ENCODE measurements at places on chromosomes 4 and X. TPM values are rescaled to one million over a fixed set of nuclear protein-coding genes. Genes with fewer than 3 reads are reported as not detected.
A peak's percentile ranks its signal among the peaks of the same experiment; 100 is the strongest.

DNA sequence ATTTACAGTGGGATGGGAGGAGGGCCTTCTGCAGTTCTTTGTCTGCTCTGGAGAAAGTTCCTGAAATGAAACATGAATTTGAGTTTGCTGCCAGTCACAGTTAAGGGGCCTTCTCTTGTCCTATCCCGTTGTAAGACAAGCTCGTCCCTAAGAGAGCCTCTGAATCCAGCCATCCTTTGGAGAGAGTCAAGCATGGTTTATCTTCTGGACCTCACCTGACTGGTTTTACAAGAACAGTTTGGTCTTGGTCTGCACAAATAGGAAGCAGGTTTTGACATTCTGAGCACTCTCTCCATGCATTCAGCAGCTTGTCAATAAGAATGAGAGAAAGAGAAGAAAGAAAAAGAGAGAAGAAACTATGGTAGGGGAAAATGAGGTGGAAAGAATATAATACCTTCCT, 20.4 kb upstream of the TENM3 start:
- no peak for DNase-seq

The TNIP2 gene
- 135 TPM for total RNA-seq

GRCh38 chrX:1803741-1804140, 188.9 kb downstream of the ASMT start:
- DNase-seq, result no peak

DNA sequence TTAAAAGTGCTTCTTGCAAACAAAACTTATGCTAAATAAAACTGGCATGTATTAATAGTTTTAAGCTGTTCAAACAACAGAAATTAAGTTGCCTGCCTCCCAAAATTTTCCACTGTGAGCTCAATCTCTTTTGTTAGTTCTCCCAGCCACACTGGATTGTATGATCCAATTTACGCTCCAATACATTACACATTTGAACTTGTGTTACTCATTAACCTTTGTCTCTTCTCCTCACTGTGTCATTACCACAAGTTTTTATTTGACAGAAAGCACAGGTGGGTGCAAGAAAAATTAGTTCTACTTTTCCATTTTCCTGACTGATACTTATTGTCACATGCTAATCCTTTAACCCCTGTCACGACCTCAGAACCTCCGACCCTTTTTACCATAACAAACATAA, 55.5 kb downstream of the SHISA3 start:
- DNase-seq, result no peak

GRCh38 chr4:4782969-4783368, 76.5 kb upstream of the MSX1 start:
- no peak for DNase-seq

The TEX13B gene
- not detected for total RNA-seq

The IQCM gene
- not detected for total RNA-seq

DNA sequence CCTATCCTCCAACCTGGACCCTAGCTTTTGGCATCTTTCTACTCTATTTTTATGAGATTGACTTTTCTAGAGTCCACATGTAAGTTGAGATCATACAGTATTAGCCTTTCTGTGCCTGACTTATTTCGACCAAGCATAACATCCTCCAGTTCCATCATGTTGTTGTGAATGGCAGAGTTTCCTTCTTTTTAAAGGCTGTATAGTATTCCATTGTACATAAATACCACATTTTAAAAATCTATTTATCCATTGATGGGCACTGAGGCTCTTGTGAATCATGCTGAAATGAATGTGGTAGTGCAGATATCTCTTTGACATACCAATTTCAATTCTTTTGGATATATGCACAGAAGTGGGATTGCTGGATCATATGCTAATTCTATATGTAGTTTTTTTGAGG, 40.3 kb upstream of the STIM2 start:
- DNase-seq, result no peak

GRCh38 chrX:6448003-6448402, 86.9 kb downstream of the VCX3A start:
- no peak for DNase-seq

DNA sequence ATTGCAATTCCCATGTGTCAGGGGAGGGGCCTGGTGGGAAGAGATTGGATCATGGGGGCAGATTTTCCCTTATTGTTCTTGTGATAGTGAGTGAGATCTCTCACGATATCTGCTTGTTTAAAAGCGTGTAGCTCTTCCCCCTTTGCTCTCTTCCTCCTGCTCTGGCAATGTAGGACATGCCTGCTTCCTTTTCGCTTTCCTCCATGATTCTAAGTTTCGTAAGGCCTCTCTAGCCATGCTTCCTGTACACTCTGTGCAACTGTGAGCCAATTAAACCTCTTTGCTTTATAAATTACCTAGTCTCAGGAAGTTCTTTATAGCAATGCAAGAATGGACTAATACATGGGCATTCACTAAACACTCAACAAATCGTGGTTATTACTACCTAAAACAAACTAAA, 37.2 kb upstream of the PAPSS1 start:
- no peak for DNase-seq

The RNF150 gene
- 1.2 TPM for total RNA-seq

- no peak for DNase-seq
Measured at GRCh38 chrX:106201502-106202178, 33.5 kb downstream of the PWWP3B start.

DNA sequence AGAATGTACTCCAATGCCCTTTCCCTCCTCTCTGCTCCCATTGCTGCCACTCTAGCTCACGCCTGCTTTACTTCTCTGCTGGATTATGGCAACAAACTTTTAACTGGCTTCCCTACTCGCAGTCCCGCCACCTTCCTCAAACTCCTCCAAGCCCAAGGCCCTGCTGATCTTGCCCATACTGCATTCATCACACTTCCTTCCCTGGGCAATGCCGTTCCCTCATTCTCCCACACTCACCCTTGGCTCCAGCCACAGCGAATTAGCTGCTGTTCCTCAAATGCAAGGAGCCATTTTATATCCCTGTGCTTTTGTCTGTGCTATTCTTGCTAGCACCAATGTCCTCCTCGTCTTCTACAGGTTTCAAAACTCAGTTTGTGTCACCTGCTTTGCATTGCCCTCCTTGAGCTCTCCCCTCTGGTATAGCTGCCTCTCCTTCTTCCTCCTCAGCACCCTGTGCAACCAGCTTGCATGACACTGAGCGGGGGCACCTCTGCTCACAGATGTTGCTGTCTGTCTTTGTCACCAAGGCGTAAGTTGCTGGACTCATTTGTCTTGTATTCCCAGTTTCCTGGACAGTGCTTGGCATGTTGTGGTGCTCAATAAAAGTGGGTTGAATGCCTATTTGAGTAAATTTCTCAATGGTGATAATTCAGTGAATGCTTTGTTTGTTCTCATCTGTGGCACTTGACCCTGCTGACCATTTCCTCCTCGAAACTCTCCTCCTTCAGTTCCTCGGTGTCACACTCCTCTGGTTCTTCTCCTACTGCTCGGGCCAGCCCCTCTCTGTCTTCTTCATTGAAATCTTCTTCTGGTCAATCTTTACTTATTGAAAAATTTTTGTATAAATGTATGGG, 22.4 kb upstream of the MGST2 start:
- no peak for DNase-seq

DNA sequence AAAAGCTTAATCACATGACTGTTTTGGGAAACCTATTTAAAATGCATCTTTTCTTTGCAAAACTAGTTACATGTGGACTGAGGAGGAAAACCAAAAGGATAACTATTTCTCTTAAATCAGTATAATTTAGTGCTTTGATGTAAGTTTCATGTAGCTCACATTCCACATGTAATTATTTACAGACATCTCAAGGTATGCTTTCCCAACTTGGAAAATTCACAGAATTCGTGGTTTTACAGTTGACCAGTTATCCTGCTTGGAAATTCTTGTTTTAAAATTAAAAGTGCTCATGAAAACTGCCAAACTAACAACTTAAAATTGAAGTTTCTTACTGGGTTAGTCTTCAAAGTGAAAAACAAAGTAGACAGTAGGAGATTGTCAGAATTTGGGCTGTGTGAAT, 52.4 kb downstream of the EDNRA start:
- no peak for DNase-seq

The CENPE gene
- 4.2 TPM for total RNA-seq

The PAGE2 gene
- total RNA-seq, result not detected

The BMP15 gene
- not detected for total RNA-seq

- DNase-seq, result no peak
Measured at GRCh38 chr4:30525662-30526315, 194.4 kb upstream of the PCDH7 start.

DNA sequence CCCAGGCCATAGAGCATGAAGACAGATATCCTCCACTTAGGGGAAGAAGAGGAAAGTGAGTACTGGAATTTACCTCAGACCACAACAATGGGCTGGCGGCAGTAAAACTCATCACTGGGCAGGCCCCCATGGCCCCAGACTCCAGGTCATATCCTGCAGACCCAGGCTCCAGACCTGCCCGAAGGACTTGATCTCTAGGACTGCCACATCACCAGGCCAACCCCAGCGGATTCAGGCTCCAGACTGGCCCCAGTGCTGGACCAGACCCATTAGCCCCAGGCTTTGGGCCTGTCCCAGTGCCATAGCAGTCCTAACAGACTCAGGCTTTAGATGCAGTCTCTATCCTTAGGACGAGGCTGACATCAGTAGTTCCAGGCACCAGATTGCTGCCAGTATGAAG, 190.6 kb downstream of the DLG3 start:
- DNase-seq, result no peak

GRCh38 chr4:37763831-37764230, 62.7 kb upstream of the PGM2 start:
- no peak for DNase-seq

- DNase-seq, result peak; percentile 28
Measured at GRCh38 chr4:83582289-83582785, 46.4 kb downstream of the GPAT3 start.

GRCh38 chr4:77415689-77416088, 189.9 kb upstream of the CXCL13 start:
- no peak for DNase-seq

DNA sequence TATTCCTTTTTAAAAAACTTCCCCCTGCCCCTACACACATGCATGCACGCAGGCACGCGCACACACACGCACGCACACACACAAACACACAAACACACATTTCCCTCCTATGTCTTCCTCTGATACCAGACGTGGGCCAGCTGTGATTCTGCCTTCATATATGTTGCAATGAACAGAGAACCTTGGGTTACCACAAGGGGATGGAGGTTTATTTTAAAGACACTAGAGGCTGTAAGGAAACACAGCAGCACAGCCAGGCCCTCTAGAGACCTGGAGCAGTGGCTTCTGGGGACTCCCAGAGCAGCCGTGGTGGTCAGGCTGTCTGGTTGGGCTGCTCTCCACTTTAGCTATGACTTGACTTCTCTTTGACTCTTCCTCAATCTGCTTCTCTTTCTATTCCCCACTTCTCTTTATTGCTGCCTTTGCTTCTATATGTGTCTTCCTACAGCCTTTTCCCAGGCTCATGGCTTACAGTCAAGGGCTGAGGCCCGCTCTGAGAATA, 3.2 kb upstream of the TLR10 start:
- DNase-seq, result no peak

DNA sequence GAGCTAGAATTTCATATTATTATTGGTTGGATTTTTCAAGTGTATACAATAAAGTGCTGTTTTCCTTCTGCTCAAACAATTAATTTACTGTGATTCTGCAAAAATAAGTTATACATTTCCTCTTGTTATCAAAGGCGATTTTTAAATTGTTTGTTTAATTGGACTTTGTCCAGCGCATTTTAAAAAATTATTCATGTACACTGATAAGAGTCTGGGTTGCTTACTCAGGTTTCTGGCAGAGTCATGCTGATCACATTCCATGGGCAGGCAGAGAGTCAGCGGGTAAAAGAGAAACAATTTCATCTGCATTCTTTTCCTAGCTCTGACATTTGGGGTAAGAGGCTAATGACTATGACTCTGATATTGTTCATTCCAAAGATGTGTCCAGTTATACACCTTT, 8.9 kb downstream of the FAT4 start:
- no peak for DNase-seq

The GABRG1 gene
- total RNA-seq, result not detected

DNA sequence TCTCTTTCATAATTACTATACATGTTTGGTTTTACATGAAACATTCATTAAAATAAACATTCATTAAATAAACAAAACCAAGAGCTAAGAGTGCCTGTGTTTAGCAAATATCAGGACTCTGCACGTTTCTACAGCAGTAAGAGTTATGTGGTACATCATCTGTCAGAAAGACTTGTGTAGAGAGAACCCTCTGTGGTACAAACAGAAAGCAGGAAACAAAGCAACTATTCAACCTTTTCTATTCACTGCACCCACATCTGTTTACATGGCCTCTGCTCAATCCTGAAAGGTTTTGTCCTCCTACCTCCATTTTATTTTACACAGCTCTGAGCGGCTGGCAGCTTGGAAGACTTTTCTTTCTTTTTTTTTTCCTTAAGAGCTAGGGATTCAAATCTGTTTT, 90.7 kb upstream of the PCDH18 start:
- no peak for DNase-seq

The POU3F4 gene
- total RNA-seq, result not detected

DNA sequence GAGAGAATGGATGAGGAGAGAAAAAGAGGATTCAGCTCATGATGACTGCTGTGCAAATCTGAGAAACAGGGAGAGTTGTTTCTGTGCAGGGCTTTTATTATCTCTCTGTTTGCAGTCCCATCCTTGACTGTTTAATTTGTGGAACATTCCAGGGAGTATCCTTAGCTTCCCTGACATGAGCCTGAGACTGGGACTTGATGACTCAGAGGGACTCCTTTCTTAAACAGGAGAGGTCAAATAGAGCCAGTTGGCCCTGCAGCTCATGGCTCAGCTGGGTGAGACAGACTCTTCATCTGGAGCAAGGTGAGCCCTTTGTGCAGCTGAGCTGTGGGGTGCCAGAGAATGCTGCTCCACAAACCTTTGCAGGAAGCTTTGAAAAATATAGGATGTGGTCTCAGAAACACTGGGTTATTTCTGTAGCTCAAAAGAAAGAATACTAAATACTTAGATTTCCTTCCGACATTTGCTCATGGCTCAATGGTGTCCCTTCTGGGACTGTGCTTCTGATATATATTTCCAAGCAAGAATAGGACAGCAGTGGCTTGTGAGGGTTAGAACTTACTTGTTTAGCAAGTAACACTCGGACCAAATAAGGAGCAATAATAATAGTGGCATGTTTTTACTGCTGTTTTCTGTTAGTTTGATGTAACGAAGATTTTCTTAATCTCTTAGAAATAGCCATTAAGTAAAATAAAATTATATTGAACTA, 14.5 kb downstream of the ARHGAP24 start:
- DNase-seq, result no peak

DNA sequence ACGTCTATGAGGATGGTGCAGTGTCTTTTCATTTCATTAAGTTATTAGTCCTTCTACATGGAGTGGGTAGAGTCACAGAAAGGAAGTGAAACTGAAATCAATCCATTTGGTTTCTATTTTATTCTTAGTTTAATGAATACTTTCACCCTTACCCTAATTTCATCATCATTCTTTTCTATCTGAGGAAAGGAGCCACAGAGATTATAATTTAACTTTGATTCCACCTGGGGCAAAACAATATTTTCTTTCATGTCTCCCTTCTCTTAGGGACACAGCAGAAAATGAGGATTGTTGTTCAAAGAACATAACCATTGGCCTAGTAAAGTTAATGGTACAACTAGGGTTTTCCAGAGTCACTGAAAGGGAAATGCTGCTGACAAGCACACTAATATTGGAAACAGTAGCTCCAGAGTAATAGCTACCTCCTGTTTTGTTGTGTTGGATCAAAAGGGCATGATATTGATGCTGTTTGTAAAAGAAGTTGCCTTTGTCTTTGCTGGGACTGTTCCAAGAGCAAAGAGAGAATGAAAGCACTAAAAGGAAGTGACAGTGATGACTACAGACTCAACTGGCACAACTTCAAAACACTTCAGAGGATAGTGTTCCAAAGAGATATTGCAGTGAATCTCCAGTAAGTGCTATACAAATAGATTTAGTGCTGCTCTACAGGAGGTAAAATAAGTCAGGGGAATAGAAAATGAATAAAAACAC, 247.1 kb upstream of the PITX2 start:
- no peak for DNase-seq
